ENCODE measurements at places on chromosomes 6 and 20.

DNA sequence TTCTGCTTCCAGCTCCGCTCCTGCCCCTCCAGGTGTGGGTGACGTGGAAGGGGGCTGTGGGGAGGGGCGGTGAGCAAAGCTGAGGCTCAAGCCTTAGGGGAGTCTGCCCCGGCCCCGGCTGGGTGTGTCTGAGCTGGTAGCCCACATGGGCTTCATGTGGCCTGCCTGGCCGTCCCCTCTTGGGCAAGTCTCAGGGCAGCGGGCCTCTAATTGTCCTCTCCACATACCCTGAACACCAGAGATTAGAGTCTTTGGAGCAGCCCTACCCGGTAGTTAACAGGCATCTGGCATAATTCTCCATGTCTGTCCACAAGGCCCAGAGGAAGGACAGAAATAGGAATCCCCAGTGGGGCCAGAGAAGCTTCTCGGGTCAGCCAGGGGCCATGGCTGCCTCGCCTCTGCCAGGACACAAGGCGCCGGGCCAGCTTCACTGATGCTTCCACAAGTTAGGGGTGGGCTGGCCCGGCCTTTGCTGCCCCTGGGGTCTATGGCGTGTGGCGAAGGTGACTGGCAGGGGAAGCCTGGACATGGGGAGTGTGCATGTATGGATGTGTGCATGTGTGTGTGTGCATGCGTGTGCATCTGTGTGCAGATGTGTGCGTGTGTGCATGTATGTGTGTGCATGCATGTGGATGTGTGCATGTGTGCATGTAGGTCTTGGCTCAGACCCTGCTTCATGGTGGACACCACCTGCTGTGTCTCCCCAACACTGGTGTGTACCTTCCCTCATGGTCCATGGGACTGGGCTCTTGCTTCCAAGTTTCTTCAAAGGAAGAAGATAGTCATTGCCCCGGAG is 24.0 kb downstream of the FRMD1 start:
- no peak for DNase-seq

DNA sequence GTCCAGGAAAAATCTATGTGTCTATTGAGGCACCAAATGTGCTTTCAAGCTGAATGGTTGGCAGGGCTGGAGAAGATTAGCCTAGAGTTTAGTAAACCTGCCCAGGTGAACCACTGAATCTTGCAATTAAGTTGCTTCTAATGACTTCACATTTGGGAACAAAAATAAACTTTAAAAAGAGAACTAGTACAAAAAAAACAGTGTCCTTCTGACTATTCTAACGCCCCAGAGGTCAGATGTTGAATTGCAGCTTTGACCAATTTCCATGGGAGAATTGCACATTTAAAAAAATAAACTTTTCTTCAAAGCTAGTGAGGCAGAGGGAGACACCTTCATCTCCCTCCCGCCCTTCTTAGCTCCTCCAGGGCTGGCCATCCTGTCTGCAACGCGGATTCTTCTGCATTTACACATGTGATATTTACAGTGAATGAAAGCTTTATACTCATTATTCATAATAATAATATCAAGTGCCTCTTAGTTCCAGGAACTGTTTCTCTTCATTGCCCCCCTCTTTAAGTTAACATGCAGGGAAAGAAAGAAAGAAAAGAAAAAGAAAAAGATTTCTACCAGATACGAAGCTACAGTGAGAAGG is 270.2 kb downstream of the SMOC2 start:
- DNase-seq: no peak

GRCh38 chr6:112997421-112998085 is 650.4 kb downstream of the RFPL4B start:
- DNase-seq: no peak

- peak; percentile 14 for DNase-seq
Measured at GRCh38 chr6:134938896-134939295, 11.0 kb downstream of the ALDH8A1 start.

DNA sequence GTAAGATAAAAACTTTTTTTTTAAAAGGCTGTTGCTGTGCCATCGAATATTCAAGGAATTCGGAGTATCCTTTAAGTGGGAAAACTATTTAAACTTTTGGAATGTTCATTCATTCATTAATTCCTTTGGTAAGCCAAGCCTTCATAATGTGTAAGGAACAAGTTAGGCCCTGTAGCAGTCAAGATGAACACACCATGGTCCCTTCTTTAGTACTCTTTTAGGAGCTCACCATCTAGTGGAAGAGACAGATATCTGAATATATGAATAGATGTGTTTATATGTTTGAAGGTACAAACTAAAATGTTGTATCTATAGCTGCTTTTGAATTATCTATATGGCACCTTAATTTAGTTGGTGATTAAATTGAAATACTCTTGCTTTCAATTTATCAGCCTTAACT is 5.8 kb downstream of the SPO11 start:
- DNase-seq: no peak

GRCh38 chr6:37359039-37359438 is 5.3 kb downstream of the RNF8 start:
- DNase-seq: no peak

- DNase-seq: no peak
Measured at GRCh38 chr6:109118871-109119354, 23.6 kb downstream of the CEP57L1 start.

- DNase-seq: peak; percentile 65
Measured at GRCh38 chr6:49556429-49556837, 6.0 kb downstream of the C6orf141 start.

GRCh38 chr6:167984876-167985604 is 12.4 kb upstream of the KIF25 start:
- no peak for DNase-seq

DNA sequence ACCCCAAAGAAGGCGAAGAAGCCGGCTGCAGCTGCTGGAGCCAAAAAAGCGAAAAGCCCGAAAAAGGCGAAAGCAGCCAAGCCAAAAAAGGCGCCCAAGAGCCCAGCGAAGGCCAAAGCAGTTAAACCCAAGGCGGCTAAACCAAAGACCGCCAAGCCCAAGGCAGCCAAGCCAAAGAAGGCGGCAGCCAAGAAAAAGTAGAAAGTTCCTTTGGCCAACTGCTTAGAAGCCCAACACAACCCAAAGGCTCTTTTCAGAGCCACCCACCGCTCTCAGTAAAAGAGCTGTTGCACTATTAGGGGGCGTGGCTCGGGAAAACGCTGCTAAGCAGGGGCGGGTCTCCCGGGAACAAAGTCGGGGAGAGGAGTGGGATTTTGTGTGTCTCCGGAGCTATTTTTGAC is 69.6 kb downstream of the HFE start:
- DNase-seq: no peak
